ENCODE measurements at places on chromosomes 5 and 9.

GRCh38 chr9:126000731-126001580 lies 253.8 kb downstream of the PBX3 start:
- DNase-seq, result no peak

- peak; percentile 26 for DNase-seq
Observed at GRCh38 chr5:14081791-14082190, 61.4 kb upstream of the TRIO start.

GRCh38 chr9:37957664-37957953 lies 53.7 kb upstream of the SLC25A51 start:
- DNase-seq, result no peak

DNA sequence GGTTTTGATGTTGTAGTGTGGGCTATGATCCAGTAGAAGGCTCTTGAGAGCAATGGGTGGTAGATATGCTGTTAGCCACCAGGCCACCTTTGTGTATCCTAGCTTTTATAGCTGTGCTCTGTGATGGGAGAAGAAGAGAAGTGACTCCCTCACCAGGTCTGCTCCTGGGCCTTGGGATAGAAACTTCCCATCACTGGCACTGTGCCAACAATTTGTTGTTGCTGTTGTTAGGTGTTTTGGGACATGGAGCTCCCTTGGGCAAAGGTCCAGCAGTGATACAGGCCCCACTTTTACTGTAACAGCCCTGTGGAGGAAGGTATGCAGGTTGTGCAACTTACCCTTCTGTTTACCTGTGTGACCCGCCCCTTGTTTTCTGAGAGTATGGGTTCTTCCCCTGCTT lies 570.9 kb upstream of the GRIN3A start:
- DNase-seq, result no peak

DNA sequence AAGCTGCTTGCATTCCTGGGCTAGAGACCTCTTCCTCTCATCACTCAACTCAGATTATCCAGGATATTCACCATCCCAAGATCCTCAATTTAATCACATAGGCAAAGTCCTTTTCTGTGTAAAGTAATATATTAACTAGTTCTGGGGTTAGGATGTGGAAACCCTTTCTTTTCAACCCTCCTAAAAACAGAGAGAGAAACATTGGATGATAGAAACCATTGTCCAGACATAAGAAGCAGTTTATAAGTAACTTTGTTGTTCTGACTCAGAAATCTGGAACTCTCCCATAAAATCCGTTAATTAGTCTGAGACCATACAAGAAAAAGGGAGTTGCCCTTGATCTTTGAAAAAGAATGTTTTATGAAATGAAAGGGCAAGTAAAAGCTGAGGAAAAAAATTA lies 817.1 kb upstream of the CDH9 start:
- DNase-seq, result peak; percentile 28

DNA sequence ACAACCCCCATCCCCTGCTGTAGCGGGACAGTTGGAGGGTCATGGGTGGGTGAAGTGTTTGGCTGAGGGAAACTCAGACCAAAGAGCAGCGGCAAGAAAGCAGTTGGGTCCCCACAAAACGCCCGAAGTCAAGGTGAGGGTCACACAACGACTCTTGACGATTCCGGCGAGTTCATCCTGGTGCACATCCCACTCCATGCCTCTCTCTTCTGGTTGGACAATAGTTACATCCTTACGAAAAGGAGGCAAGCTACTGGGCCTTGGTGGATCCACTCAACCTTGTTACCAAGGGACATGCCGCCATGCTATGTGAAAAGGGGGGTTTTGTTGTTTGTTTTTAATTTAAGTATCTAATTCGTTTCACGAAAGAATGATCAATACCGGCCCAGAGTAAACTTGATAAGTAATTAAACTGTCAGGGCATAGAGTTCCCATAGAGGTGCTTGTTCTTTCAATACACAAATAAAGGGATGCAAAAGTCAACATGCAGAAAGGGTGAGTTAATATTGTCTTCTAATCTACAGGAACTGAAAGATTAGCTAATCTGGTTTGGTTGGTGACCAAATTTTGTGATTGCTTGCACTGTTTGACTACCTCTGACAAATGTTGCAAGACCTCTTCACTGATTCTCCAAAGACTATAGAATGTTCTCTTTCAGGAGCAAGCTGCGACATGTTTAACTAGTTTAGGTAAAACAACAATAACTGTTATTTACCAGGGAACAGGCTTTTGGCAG lies 732 bp upstream of the SMIM15 start:
- no peak for DNase-seq

DNA sequence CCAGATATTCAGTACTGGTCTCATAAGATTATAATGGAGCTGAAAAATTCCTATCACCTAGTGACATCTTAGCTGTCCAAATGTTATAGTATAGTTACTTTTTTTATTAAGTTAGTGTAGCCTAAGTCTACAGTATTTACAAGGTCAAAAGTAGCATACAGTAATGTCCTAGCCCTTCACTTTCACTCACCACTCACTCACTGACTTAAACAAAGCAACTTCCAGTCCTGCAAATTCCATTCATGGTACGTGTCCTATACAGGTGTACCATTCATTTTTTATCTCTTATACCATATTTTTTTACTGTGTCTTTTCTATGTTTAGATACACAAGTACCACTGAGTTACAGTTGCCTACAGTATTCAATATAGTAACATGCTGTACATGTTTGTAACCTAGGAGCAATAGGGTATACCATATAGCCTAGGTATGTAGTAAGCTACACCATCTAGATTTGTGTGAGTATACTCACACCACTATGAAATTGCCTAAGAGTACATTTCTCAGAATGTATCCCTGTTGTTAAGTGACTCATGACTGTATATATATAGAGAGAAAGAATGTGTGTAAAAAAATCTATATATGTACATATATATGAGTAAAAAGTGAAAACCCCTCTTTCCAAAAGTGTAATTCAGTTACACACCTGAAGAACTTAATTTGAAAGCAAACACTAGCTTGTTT lies 234.8 kb upstream of the WWC1 start:
- DNase-seq, result no peak

DNA sequence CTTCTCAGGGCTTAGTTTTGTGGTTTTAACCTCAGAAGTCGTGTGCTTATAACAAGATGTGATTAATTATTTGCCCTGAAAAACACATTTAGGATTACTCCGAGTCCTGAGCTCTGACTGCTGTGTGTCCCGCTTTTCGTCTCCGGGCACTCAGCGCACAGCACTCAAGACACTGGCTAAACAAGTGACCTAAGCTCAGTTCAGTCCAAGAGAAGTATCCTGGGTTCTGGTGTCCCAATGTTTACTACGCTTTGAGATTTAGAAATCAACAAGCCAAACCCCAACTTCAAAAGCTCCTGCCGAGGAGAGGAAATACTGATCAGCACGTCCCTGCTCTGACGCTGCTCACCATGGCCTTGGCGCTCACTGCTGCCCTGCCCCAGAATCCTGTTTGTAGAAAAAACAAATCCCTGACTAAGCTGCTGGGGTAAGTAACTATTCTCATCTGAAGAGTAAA lies 53.2 kb downstream of the IPPK start:
- DNase-seq, result no peak

DNA sequence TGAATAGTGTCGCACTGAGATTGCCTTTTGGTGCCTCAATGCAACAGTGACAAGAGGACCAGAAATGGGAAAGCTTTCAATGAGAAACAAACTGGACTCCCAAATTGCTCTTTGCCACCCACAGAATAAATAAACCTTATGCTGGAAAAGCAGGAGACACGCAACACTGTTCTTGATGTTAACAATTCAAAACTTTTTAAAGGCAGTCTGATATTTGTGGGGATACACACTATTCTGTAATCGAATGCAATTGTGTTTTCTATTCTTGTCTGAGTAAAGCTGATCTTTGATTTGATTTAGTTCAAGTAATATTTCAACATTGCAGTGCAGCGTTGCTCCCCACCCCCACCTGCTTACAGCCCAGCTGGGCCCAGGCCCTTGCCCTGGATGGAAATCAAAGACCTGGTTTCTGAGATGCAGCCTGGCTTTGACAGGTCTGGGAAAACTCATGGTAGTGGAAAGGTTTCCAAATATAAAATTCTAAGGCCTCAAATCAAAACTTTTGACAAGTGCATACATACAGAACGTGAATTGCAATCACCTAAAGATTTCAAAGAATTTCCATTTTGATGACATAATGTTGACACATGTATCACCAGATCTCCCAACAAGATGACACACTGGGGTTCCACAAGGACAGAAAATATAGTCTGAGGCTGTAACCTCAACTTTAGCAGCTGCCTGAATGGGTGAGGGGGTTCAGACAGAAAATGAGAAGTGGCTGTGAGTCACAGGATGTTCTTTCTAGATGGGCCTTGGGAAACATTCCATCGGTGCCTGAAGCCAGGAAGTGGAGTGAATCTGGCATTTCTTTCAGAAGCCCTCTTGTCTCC lies 55.1 kb downstream of the ABCA1 start:
- DNase-seq, result peak; percentile 92

GRCh38 chr5:53906736-53907135 lies 346.3 kb downstream of the NDUFS4 start:
- DNase-seq, result no peak

DNA sequence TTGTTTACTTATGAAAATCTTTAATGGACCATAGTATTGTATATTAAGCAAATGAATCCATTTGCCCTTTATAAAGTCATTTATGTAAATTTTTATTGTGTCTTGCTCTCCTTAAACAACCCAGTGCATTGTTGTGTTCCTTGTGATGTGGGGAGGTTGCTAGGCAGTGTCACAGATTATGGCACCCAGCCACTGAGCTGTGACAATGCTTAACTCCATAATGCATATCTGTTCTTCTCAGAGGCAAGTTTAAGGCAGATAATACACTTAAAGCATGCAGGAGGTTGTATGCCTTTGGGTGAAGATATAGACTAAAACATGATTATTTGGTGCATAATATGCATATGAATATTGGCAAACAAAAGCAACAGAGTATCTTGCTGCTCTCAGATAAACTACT lies 269.6 kb upstream of the RIOK2 start:
- no peak for DNase-seq

GRCh38 chr5:72159501-72159911 lies 52.2 kb downstream of the MAP1B start:
- no peak for DNase-seq

DNA sequence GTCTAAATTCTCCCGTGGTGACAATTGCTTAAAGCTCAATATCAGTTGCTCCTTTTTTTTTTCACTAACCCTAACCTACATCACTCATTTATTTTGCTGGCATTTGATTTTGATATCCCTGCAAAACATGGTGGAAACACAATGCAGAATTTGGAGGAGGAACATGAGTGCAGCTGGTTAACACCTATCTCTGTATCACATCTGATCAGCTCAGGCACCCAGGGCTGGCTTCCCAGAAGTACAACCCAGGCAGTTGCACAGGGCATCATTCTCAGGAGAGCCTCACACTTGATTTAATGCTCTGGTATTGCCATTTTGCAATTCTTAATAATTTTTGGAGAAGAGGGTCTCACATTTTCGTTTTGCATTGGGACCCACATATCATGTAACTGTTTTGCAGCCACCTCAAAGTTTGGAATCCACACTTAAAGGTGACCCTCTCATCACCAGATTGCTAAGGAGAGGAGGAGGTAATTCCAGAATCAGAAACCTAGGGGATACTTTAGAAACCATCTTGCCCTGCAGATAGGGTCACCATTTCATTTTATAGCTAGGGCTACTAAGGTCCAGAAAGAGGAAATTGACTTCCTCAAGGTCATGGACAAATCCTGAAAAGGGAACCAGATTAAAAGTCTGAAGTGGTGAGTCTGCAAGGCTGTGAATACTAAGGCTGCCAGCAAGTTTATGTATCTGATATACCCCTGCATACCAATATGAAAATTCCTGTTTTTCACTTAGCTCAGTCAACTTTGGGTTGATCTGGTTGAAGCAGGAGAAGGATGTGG lies 19.3 kb upstream of the ADAM19 start:
- DNase-seq, result no peak

DNA sequence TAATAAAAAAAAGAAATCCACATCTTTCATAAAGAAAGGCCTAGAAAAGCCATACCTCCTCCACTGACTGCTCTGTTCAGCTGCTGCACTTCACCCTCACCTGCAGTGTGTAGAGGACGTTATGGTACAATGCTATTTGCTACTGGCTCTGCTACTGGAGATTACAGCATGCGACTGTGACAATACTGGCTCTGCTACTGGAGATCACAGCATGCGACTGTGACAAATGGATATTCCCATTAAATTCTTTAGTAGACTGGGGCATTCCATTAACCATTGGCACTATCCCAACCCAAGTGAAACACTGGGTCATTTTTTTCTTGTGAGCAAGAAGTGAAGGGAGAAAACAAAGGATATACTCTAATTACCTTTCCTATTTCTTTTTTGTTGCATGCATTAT lies 1063.5 kb upstream of the DMAC1 start:
- DNase-seq, result no peak

GRCh38 chr9:22913518-22913917 lies 466.9 kb downstream of the DMRTA1 start:
- DNase-seq, result no peak

GRCh38 chr9:95138474-95138873 lies 179.0 kb downstream of the FANCC start:
- DNase-seq, result no peak

Measured in COLO829 (cell line).